ENCODE measurements at places on chromosomes 1 and 21.

DNA sequence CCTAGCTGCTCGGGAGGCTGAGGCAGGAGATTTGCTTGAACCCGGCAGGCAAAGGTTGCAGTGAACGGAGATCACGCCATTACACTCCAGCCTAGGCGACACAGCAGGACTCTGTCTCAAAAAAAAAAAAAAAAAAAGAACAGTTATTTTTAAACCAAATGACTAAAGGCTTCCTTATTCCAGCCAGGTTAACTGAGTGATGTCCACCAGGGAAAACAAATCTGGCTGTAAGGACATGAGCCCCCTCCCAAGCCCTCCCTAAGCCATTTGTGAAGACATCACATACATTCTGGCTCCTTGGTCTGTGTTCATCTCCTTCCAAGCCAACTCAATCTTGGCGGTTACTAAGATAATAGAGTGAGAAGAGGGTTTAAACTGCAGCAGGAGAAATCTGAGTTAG, 8.2 kb downstream of the TMCC2 start:
- DNase-seq = no peak

GRCh38 chr1:9825093-9826074, 1.6 kb upstream of the CLSTN1 start:
- DNase-seq = no peak

DNA sequence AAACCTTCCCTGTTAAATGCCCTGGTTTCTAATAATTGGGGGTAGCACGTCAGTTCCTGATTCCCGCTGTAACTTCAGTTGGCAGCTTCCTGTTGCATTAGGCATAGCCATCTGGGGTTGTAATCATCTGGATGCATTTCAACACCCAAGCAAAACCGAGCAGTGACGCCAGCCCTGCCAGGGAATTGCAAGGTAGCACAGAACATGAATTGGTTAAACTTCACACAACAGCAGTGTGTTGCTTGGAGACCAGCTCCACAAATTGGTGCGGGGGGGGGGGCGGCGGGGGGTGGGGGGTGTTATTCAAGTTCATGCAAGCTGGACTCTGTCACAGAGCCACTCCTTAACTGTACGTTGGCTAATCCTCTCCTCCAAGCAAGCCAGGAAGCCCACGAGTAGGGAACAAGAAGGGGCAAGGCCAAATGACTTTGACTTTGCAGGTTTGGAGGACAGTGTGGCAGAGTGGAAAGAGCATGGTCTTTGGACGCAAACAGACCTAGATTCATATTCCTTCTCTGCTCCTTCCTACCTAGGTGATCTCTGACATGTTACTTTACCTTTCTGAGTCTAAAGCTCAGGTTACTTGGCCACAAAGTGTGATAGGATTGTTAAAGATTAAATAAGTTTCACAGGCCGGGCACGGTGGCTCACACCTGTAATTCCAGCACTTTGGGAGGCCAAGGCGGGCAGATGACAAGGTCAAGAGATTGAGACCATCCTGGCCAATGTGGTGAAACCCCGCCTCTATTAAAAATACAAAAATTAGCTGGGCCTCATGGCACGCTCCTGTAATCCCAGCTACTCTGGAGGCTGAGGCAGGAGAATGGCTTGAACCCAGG, 4.7 kb downstream of the LAX1 start:
- DNase-seq = peak; percentile 20

- DNase-seq = no peak
Measured at GRCh38 chr1:12129624-12130023, 37.2 kb upstream of the TNFRSF1B start.

DNA sequence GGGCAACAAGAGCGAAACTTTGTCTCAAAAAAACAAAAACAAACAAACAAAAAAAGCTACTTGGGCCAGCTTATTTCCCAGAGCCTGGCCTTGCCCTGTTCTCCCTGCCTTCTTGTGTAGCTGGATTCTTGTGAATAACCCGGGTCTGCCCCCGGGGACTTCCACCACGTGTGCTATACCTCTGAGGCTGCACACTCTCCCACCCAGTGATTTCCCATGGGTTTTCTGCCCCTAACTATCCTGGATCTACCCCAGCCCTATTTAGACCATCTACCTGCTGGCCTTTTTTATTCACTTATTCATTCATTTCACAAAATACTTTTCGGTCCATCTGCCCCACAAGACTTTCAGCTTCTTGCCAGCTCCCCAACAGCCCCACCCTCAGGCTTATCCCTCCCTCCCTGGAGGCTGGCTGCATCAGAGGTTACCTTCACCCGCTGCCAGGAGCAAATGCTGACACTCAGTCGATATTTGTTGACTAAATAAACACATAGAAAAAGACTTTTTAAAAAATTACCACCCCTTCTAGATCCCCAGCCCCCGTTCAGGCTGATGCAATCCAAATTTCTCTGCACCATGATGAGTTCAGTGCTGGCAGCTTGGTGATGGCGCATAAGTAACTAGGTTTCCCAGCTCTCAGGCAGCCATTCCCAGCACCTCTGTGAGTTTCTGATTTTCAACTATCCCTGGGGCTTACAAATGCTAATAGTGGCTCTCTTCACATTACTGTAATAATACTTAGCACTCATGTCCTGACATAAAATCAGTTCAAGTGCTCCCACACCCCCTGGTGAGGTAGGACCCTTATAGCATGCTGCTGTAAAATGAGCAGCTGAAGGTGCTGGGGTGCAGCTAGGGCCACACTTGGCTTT, 30.7 kb upstream of the TARBP1 start:
- DNase-seq = no peak

DNA sequence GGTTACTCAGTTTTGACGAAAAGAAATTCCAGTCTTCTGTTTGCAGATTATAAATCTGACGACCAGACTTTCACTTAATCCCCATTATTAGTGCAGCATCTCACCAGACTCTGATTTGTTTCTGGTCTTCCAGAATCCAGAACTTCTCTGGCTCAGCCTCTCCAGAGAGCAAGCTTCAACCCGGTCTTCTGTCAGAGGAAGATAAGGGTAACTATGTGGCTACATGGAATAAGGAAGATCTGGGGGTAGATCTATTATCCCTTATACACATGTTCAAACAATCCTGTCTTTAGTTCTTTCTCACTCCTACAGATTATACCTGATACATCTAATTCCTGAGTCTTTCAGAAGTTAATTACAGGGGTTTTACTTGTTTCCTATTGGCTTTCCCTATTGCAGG, 9.9 kb downstream of the PHTF1 start:
- no peak for DNase-seq
